ENCODE measurements at places on chromosomes 13 and 19.

- DNase-seq: no peak
Measured at GRCh38 chr13:113080901-113081521, 24.6 kb upstream of the F7 start.

DNA sequence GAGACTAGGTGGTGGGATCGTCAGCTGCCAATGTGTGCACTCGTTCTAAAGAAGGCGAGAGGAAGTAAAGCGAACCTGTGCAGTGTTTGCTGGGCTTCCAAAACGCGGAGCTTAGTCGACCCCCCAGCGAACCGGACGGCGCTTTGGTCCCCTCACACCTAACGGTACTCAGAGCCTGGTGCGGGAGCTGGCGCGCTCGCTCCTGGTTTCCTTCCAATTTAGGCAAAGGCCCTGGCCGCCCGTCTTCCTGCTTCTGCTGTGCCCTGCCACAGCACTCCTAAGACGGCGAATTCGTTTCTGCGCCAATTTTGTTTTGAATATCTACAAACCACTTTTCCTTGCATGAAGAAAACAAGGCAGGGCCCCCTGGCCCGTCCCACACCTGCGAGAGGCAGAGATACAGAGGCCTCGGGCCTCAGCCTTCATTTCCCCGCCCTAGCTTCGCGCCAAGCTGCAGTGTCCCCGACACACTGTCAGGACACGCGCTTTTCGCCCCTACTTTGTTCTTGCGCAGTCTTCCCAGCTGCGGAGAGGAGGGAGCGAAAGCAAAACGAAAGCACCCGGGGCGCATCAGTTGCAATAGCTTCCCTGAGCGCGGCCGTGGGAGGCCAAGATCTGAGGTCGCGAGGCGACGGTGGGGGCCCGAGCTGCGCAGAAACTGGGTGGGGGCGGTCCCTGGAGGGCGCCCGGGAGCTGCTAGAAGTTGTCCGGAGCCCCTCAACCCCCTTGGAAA, 111.9 kb downstream of the KCNRG start:
- DNase-seq: peak; percentile 52

GRCh38 chr19:22595918-22596341, 38.2 kb upstream of the ZNF492 start:
- no peak for DNase-seq

DNA sequence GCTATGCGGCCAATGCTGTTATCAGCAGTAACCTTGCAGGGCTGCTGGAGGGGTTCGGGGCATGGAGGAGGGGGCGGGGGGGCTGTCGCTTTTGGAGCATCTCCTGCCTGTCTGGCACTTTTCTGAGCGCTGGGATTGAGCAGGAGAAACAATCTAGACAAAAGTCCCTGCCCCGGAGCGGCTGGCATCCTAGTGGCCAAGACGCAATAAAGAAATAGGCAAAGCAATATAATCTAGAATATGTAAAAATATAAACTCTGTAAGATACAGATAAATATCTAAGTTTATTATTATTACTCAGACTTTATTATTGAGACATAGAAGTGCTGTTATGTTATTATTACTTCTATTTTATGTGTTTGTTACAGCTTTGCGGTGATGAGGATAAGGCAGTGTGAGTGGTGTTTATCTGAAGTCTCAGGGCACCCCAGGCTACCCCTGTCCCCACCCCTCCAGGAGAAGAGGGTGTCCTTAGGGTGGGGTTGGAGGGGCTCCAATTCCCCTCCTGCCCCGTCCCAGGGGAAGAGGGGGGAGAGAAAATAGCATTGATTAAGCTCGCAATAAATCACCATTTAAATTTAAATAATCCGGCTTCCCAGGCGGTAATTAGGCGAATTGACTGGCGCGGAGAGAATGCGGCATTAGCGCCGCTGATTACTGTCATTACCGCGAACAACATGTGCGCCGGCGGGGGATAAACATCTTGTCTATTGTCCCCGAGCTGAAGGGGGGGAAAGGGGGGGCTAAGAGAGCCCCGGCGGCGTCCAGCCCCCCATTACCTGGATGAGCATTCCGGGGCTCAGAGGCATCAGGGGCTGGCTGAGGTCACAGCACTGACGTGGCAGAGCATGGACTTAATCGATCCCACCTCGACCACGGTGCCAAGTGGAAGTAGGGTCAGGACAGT, 3.2 kb downstream of the NPAS1 start:
- DNase-seq: no peak

GRCh38 chr19:35109395-35110112, 6.1 kb upstream of the FXYD3 start:
- no peak for DNase-seq

DNA sequence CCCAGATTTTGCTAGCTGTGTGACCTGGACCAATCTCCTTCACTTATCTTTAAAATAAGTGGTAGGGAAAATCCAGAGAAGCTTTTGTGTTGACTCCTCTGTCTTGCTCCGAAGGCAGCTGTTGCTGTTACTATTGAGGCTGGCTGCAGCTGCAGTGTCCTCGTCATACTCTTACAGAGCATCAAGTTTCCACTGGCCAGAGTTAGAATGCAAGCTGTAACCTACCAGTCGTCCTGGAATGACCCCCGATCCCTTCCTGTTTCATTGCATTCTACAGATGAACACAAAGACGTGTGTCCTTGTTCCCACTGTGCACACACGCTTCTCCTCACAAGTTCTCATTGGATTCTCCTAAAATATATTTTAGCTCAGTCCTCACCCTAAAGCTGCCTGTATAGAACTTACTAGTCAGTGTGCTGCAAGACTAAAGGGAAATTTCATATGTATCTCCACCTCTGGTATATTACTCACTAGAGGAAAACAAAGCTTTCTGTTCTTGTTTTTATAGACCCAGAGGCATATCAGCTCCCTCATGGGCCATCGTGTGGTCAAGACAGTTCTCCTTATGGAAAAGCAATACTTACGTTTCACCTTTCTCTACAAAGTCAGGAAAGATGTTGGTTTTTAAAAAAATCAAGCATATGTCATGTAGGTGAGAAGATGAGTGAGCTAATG, 589.8 kb downstream of the LMO7 start:
- no peak for DNase-seq

DNA sequence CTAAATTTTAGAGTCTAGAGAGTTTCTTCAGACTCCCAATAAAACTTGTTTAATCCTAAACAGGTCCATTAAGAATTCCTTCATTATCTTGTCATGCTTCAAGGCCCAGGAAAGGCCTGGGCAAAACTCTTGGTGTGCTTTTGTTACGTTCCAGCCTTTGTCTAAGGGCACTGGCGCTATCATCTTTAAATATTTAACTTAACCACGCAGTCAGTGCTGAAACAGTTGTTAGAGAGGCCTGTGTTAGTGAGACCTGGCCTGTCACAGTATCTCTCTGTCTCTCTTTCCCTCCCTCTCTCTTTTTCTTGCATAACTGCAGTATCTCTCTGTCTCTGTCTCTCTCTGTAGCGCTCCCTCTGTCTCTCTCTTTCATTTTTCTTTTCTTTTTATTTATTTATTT, 8.2 kb upstream of the OR1M1 start:
- no peak for DNase-seq
